ENCODE measurements at places on chromosomes 3 and 15. TPM values are rescaled to one million over a fixed set of nuclear protein-coding genes. Genes with fewer than 3 reads are reported as not detected.

The XCR1 gene
- polyA plus RNA-seq: 0.04 TPM

The TGM4 gene
- polyA plus RNA-seq: 0.09 TPM

The DAZL gene
- polyA plus RNA-seq: not detected

GRCh38 chr15:96703794-96704550 is 373.5 kb downstream of the NR2F2 start:
- no peak for DNase-seq

- DNase-seq: no peak
Measured at GRCh38 chr15:58705105-58705504, 44.4 kb downstream of the ADAM10 start.

DNA sequence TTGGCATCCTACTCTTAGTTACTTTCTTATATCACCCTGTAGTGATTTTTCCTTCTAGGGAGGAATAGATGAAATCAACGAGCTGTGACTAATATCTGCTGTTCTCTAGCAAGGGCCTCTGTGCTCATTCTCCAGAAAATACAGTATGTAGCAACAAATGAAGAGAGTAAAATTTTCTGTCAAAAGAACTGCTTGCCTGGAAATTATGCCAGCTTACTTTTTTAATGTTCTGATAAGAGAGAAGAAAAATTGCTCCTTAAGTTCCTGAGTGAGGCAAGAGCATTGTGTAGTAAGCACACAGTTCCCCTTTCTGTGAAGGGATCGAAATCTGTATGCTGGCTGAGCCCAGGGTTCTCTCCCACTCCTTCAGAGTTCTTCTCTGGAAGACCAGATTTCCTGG is 51.4 kb upstream of the GK5 start:
- DNase-seq: no peak

DNA sequence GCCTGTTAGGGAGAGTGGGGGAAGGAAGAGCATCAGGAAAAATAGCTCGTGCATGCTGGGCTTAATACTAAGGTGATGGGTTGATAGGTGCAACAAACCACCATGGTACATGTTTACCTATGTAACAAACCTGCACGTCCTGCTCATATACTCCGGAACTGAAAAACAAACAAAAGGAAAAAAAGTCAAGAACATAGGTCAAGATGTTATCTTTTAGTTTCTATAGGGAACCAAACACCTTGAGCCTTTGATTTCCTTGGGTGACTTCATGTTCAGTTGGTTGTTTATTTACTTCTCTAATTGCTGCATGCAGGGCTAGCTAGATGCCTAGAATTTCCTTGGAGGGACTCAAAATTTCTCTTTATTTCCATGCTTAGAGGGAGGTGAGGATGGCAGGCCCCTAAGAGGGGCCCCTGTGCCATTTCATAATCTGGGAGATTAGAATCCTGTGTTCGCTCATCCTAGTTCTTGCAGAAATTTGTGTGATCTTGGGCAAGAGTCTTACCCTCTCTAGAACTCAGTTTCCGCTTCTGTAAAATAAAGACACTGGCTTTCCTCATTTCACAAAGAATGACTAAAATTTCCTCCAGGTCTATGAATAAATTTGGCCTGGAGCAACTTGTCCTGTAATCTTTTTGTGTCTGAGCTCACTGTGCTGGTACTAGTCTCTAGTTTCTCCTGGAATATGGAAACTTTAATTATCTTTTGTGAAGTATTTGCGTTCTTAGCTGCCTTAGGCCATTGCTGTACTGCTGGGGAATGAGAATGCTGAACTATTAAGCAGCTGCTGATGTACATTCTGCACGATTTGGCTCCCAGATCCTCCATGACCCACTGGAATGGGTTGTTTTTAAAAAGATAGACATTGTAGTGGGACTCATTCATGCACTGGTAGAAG is 457.5 kb downstream of the EDEM1 start:
- DNase-seq: no peak

DNA sequence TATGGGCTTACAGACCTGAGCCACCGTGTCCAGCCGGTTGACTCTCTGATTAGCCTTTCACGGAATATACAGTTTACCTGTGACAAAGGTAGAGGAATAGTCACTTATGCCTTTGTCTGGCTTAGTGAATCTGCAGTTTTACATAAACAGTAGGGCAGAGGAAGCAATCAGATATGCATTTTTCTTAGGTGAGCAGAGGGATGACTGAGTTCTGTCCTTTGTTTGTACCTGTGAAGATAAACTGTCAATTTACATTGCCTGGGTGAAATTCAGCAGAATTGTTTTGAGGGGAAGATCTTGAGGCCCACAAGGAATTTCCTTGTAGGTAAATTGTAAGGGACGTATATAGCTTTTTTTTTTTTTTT is 10.8 kb downstream of the EDEM1 start:
- DNase-seq: no peak

- DNase-seq: no peak
Measured at GRCh38 chr15:91150502-91151160, 50.6 kb downstream of the SV2B start.

DNA sequence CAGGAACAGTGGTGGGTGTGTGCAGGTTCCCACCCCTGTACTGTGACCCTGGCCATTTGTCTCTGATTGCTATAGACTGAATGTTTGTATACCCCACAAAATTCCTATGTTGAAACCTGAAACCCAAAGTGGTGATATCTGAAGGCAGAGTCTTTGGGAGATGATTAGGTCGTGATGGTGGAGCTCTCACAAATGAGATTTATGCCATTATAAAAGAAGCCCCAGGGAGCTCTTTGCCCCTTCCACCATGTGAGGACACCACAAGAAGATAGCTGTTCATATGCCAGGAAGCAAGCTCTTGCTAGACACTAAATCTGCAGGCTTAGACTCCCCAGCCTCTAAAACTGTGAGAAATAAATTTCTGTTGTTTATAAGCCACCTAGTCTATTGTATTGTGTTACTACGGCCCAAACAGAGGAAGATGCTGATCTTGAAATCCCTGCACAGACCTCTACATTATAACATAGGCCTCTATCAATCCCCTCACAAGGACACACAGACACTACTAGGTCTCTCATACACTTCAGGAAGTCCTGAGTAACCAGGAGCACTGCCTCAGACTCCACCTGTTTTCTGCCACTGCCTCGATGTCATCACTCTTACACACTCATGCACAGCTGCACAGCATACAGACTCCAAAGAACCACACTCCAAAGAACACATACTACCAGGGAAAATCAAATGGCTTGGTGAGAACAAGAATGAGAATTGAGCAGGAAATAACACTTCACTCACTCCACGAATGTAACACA is 14.7 kb downstream of the IGSF11 start:
- no peak for DNase-seq

DNA sequence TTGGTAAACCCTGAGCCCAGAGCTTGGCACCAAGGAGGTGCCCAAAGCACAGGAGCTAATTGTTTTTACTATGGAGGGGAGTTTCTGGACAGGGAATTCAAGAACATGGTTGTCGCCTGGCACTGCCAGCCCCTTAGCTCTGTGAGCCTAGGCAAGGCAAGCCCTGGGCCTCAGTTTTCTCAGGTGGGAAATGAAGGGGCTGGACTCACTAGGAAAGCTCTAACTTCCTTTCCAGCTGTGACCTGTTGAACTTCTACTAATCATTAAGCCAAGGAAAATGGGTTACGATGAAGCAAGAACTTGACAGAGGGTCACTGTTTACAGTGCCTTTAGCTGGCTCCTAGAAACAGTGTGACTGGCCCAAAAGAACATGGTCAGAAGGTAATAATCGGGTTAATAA is 277.2 kb downstream of the SHQ1 start:
- DNase-seq: no peak

DNA sequence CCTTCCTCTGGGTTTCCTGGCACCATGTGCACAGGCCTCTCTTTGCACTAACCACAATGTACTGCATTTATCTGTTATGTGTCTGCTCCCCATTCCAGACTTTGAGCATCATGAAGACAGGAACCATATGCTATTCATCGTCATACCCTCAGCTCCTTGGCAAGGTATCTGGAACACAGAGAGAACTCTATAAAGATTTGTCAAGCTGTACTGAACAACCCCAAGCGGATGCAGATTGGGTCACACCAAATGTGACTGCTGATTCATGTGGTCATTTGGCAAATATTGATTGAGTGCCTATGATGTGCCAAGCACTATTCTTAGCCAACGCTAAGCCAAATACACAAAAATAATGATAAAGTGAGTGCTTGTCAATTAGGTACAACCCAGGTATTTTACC is 7.5 kb upstream of the MEGF11 start:
- no peak for DNase-seq

GRCh38 chr15:78061963-78062427 is 15.5 kb downstream of the TBC1D2B start:
- no peak for DNase-seq

GRCh38 chr3:197501879-197502620 is 53.7 kb downstream of the BDH1 start:
- DNase-seq: no peak

DNA sequence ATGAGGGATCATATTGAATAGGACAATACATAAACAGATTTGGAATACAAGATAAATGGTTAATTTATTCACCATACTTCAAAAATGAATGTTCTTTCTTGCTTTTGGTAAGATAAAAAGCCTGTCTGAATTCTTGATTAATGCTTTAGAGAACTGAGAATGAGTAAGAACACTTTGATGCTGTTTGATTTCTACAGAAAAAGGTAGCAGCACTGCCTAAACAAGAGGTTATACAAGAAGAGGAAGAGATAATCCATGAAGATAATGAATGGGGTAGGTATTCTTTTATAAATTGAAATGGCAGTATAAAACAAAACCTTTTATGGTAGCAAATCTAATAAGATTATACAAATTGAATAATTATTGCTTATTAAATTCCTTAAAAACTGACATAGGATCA is 15.3 kb downstream of the UBA5 start:
- DNase-seq: no peak

Measured in renal pelvis (tissue), 12 donors.